ENCODE measurements at places on chromosomes 12 and 14.

DNA sequence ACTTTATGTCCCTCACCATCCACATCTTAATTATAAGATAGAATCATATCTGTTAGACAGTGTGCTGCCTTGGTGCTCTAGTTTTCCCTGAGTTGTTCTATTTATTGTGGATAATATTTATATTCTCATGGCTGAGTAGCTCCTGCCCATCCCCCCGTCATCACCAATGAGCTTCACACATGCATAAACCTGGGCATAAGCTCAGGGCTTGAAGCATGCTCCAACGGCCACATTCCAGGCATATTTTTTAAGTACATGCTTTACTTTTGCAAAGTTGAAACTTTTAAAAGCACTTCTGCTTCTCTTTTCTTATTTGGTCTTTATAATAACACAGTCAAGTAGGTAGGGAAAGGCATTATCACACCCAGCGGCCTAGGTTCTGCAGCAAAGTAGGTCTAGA lies 3.4 kb upstream of the FBXO34 start:
- no peak for DNase-seq

GRCh38 chr12:68203460-68203875 lies 22.1 kb downstream of the IL26 start:
- DNase-seq, result no peak

GRCh38 chr12:89316705-89317139 lies 35.6 kb downstream of the DUSP6 start:
- no peak for DNase-seq

DNA sequence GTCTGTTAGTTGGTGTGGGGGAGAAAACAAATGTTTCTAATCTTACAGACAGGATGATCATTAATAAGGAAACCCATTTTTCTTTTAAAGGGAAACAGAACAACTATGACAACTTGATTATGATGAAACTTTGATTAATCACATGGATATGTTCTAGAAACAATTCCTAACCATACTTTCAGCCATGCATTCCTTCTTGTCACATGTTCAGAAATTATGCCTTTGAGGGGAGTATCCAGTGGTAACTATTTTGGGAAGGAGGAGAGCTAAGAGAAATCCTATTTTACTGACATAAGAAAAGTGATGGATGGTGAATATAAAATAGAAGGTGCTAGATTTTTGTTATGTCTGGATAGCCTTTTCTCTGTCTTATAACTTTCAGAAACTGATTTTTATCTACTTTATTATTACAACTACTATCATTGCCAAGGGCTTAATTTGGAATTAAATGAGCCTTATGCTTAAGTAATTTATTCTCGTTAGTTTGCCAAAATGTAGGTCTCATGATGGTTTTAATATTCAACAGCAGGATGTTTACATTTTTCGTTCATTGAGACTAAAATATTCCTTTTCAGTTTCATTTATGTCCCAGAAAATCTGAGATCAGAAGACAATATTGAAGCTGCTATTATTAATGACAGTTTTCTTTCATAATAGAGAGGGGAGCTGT lies 200.1 kb downstream of the TMTC2 start:
- DNase-seq, result no peak

- DNase-seq, result no peak
Observed at GRCh38 chr12:116882742-116883141, 1.5 kb upstream of the HRK start.

- DNase-seq, result no peak
Observed at GRCh38 chr12:121096199-121096798, 36.4 kb upstream of the P2RX7 start.
